ENCODE measurements at places on chromosomes 2 and 18.

GRCh38 chr2:71943238-71944182 is 204.2 kb downstream of the CYP26B1 start:
- no peak for DNase-seq

GRCh38 chr2:83233326-83233725 is 1225.8 kb downstream of the SUCLG1 start:
- no peak for DNase-seq

GRCh38 chr2:210496512-210496911 is 20.0 kb upstream of the LANCL1 start:
- DNase-seq, result no peak

- no peak for DNase-seq
Observed at GRCh38 chr2:122734766-122735424, 979.4 kb downstream of the TSN start.

DNA sequence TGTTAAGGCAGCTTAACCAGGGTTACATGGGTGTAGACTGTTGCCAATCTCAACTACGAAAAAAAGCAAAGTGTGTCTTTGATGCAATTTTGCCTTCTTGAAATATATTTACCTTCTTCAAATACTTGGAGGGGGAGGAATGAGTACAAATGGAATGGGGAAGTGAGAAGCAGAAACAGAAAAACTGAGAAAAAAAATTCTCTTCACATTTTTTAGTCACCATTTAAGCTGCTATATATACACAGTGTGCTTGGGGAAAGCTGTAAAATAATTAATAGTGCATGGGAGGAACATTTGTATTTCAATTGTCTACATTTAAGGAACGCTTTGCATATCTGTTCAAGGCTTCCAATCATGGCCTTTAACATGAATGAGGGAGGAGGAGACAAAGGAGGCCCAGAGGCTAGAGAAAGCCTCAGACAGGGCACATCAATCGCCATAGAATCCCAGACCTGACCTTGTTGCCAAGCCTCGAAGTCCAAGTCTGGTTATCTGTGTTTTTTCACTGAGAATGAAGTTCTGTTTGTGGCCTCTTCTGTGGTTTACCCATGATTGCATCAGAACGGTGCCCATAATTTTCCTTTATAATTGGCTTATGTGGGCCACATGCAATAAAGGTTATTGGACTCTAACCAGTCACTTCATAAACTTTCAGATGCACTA is 158.6 kb downstream of the PIK3C3 start:
- no peak for DNase-seq

DNA sequence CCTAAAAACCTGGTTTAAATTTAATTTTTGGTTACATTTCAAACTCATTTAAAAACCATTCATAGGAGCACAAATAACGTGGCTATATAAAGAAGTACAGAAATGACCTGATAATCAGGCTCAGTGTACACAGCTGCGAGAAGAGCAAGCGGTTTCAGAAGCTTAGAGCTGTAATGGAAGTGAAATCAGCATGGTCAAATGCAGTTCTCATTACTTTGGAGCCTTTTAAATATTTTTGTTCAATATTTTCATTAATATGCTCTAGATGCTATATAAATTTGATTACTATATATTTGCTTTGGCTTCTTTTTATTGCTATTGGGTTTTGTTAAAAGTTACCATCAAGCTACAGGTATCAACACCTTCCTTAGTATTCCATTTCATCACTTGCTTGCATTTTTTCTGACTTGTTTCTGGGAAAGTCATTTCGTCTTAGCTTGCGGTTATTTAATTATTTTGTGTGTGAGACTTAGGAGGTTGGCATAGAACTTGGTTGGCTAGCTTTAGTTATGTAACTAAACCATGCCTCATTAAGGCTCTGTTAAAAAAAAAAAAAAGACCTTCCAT is 58.7 kb downstream of the AFTPH start:
- no peak for DNase-seq

DNA sequence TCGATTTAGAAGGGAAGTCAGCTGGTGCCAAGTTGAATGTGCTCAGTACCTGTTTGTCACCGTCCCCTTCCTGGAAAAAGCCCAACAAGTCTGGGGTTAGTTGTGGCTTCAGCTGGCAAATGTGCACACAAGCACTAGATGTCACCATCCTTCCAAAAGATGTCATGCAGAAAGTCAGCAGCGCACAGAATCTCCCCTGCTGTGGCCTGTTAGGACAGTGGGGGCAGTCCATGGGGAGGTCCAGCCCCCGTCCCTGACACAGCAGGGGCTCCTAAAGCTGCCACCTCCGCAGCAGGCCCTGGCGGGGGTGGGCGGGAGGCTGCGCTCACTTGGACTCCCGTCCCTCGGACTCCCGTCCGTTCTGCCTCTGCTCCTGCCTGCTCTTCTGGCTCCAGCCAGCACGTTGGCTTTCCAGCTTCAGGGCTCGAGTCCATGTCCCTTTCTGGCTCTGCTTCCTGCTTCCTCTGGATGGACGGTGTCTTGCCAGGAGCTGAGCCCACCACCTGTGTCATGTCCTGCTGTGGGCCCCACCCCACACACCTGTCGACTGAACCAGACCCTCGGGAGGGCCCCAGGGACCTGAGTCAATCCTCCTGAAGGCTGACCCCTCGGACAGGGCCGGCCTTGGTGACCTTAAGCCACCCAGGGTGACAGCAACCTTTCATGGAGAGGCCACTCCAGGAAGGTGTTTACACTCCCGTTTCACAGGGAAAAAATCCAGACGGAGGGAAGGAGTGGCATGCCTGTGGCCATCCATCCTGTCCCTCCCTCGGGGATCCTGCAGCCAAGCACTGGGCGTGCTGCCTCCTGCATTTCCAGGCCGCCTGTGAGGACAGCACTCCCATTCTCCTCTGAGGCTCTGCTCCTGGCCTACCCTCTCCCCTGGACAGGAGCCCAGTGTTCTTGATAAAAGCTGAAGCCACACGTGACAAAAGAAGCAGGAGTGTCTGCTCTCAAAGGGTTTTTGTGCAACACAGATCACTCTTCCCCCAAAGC is 8.5 kb downstream of the RAB17 start:
- DNase-seq, result peak; percentile 86

DNA sequence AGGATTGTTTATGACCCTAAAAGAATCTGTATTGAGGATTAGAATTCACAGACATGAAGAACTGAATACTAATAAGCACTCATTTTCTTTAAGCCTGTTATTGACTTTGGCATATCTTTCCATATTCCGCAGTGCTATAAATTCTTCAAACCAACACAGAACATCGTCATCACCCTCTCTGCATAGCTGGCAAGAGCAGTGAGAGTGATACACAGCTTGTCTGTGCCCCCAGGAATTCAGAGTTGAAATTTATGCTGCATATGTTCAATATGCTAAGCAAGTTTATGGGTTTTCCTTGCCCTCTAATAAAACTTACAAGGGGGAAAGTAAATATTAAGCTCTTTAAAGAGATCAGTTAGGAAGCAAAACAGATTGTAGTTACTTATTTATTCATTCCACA is 32.7 kb downstream of the CTLA4 start:
- no peak for DNase-seq

DNA sequence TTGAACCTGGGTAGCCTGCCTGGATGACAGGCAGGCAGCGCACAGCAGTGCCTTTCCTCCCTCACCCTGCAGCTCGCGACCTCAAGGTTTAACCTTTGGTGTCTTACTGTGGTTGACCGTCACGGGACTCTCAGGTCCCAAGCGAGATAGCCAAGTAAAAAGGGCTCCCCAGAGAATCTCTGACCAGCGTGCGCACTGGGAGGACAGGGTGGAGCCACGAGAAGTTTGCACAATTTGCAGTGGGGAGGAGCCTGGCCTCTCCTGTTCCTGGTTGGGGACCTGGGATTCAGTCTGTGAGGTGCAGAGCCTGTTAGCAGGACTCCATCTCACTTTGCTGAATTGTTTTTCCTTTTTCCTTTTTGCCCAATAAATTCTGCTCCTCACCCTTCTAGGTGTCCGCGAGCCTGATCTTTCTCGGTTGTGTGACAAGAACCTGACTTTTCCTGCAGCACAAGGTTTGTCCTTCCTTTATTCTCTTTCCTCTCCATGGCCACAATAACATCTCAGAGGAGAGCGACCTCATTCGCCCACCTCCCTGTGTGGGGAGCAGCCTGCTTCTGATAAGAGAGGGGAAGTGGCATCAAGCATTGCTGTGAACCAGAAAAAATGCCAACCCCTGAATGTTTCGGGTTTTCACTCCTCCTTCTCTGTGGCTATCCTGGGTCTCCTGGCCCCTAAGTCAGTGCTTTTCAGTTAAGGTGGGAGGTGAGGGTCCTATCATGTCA is 36.2 kb downstream of the POU3F3 start:
- no peak for DNase-seq
